CD14-positive monocyte (primary cell): ENCODE measurements at places on chromosomes 2 and 18. TPM values are rescaled to one million over a fixed set of nuclear protein-coding genes. Genes with fewer than 3 reads are reported as not detected.
A peak's percentile ranks its signal among the peaks of the same experiment; 100 is the strongest.

DNA sequence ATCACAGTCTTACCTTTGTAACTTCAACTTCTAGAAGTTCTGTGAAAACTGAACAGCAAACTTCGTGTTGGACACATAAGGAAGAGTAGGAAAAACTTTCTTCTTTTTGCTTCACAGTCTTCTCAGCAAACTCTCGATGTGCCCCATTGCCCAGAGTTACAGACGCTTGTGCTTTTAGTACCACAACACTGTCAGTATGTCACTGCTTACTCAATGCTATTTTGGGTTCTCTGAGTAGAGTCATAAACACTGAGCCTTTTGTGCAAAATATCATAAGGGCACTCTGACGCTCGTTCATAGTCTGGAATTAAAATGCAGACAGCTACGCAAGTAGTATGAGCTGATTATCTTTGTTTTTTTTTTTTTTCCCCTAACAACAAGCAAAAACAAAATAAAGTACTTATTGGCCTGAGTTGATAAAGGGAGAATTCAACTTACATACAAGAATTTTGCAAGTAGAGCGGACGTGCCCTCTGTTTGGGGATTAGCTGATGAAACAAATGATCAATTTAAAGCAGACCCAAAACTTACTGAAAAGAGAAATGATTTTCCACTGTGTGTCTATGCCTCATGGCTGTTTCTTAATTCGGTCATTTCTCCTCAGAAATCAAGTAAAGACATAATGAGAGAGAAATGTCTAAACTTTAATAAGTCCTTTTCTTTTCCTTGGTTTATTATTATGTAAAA, at the start of gene CDH19:
Gene CDH19 (minus strand): TSS at position 150 of the 687 bp plus-strand sequence. CDS start 31,886 bp downstream, outside the sequence.
- no peak for DNase-seq

DNA sequence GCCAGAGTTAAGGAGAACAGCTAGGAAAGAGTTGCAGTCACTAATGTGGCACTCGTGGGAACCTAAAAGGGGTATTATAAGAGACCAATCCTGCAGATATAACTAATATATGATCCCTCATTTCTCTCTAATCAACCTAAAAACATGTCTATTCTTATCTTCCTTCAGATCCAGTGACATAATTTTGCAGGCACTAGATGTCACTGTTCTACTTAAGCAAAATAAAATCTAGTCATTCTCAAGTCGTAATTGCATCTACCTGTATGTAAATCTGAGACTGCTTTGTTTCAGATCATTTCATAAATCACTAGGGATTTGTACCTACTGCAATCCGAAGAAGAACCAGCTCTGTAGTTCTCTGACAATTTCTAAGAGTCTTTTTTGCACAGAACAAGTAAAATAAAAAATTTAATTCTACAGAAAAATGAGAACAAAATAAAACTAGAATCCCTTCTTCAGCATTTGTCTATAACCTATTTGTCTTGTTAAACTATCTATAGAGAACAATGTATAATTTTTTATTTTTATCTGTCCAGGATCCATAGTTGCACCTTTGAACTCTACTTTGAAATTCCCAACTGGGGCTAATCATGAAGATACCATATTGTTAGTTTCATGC, 56.5 kb upstream of the ERBB4 start:
- no peak for DNase-seq

GRCh38 chr2:238239543-238239862, 335 bp downstream of the HES6 start:
- DNase-seq: peak; percentile 13

DNA sequence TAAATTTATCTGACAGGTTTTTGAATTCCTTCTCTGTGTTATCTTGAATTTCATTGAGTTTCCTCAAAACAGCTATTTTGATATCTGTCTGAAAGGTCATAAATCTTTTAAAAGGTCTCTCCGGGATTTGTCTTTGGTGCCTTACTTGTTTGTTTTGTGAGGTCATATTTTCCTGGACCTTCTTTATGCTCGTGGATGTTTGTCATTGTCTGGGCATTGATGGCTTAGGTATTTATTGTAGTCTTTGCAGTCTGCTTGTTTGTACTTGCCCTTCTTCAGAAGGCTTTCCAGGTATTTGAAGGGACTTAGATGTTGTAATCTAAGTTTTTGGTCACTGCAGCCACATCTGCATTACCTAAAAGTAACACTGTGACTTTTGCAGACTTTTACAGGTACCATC, 355.2 kb downstream of the PARD3B start:
- no peak for DNase-seq

- DNase-seq: no peak
Measured at GRCh38 chr2:211673133-211673905, 865.3 kb downstream of the ERBB4 start.

NTSR2 gene
- not detected in 2 replicates for polyA plus RNA-seq

- no peak for DNase-seq
Measured at GRCh38 chr2:241421330-241421729, 65.2 kb downstream of the FARP2 start.

GRCh38 chr2:52404866-52405265, 1362.7 kb upstream of the CHAC2 start:
- DNase-seq: no peak

KLHL41 gene
- not detected for polyA plus RNA-seq

IL37 gene
- polyA plus RNA-seq: not detected

GRCh38 chr2:100142393-100142792, at the start of gene AFF3:
Gene AFF3, minus strand, starts transcription at chr2:100142590. Its CDS starts 38,136 bp downstream, at chr2:100104454.
- DNase-seq: peak; percentile 48

ASB18 gene
- polyA plus RNA-seq: not detected

DNA sequence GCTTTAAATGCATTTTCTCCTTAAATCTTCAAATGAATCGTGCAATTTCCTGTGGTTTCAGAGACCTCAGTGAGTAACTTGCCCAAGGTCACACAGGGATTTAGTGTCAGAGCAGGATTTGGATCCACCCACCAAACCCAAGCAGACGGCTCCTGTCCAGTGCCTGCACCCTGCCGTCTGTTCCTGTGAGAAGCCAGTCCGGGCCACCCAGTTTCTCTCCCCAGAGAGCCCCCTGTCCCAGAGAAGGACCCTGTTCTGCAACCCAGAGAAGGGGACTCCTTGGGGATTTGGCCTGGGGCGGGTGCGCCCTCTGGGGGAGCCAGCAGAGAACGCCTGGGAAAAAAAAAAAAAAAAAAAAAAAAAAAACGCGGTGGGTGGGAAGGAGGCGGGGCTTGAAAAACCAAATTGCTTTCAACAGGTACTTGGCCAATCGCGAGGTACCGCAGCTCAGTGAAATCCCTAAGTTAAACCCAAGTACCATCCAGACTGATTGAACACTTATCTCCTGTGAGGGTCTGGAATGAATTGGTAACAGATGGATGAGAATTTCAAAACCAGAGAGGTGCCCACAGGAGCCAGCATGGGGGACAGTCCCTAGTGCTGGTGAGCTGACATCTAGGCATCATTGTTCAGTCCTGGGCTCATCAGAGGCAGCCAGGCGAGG, 30.9 kb upstream of the REEP1 start:
- peak; percentile 22 for DNase-seq

DNA sequence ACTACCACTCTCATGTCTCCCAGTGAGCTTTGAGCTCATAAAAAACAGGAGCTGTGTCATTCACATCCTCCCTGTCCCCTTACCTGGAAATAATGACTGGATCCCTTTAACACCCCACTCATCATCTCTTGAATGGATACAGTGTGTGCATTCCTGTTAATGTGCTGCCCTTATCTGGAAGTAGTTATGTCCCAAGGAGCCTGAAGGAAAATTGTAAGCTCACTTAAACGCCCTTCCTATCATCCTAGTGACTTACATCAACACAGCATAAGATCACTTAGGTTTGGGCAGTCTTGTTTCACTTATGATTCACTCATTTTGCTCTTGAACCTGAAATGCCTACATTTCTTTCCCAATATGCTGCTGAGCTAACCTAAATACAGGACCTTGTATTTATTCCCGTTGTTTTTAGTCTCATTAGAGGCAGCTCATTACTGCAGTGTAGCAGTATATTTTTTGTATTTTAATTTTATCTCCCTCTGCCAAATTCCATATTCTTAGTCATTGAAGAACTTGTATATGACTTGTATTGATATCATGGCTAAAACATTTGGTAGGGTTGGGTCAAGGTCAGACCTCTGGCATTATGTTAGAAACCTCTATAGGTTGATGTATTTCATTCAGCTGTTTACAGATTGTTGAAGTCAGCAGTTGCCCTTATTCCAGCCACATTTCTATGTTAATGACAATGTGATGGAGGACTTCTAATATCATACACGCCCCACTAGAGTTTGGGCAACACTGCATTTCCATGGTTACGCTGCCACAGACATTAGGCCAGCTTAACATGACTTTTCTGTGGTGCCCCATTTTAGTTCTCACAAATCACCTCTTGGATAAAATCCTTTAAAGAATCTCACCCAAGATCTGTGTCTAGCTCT, 72.9 kb downstream of the PKP4 start:
- DNase-seq: no peak

UGT1A5 gene
- not detected for polyA plus RNA-seq

LINC00305 gene
- polyA plus RNA-seq: not detected in 2 replicates

GRCh38 chr2:19772981-19773380, 128.8 kb downstream of the TTC32 start:
- DNase-seq: no peak

POMC gene
- polyA plus RNA-seq: 4.7 TPM

FOXD4L1 gene
- 0.04 and 0.10 TPM in 2 replicates for polyA plus RNA-seq

ACKR3 gene
- 4.6 and 13.3 TPM in 2 replicates for polyA plus RNA-seq

DNA sequence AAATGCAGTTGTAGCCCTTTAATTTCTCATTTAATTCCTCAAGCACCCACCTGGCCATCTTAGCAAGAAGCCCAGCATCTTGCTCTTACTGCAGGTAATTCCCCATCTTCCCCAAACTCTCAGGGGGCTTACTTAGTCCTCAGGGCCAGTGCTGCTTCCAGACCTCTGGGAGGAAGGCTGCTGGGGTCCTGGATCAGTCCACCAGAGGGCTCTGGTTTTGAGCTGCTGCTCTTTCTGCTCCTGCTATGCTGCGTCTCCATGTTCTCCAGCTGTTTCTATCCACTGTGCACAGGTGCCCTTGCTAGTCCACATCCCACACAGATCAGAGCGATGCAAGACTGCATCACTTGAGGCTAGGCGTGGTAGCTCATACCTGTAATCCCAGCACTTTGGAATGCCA, 34.5 kb upstream of the TMEM87B start:
- no peak for DNase-seq

PLEKHH2 gene
- not detected for polyA plus RNA-seq

DNA sequence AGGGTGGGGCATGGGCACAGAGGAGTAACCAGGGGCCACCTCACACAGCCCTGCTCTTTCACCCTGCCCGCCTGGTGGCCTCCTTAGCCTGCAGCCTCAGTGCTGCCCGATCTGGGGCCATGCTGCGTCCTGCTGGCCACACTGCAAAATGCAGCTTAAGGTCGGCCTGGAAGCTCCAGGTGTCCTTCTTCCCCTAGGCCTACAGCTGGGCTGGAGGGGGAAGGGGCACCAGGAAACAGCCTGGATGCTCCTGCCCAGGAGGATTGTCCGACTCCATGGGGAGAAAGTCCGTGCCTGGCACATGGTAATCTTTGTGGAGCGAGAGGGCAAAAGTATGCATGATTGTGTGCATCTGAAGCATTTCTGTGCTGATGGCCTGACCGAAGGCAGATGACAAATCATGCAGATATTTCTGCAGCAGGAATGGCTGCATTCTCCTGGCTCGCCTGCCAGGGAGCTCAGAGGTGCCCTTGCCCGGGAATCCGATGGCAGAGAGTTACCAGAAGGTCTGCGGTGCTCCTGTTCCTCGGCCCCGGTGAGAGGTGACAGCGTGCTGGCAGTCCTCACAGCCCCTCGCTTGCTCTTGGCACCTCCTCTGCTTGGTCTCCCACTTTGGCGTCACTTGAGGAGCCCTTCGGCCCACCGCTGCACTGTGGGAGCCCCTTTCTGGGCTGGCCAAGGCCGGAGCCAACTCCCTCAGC, 12.8 kb upstream of the ALPP start:
- DNase-seq: no peak

DNA sequence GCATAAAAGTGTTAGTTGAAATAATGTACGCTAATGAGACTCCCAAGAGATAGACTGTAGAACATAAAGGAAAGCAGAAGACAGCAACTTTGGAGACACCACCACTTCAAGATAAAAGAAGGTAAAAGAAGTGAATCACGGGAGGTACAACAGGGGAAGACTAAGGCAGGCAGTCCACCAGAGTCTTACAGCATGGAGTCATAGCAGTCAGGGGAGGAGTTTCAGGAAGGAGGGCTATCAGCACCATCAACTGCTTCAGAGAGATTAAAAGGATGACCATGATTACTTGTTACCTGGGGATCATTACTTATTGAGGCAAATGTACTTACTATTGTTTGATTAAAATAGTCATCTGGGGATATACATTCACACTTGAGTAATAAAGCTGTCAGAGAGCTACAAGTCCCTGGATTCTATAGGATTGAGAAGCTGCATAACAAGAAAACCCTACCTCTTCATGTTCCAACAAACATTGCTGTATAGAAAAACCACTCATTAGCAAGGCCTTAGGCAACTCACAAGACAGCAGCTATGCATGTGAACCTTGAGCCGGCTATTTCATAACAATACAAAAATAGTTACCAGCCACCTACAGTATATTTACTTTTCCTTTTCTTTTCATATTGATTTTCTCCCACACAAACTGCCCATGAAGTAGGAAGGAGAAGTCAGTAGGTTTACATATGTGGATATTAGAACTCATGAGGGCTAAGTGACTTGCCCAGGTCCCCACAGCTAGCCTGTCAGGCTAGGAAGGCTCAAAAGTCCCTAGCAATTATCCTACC, 101.7 kb downstream of the PDE11A start:
- no peak for DNase-seq

FEV gene
- polyA plus RNA-seq: not detected

ALPI gene
- polyA plus RNA-seq: not detected

- DNase-seq: no peak
Measured at GRCh38 chr18:58788470-58788869, 76.2 kb upstream of the ZNF532 start.

PRSS56 gene
- not detected for polyA plus RNA-seq

DNA sequence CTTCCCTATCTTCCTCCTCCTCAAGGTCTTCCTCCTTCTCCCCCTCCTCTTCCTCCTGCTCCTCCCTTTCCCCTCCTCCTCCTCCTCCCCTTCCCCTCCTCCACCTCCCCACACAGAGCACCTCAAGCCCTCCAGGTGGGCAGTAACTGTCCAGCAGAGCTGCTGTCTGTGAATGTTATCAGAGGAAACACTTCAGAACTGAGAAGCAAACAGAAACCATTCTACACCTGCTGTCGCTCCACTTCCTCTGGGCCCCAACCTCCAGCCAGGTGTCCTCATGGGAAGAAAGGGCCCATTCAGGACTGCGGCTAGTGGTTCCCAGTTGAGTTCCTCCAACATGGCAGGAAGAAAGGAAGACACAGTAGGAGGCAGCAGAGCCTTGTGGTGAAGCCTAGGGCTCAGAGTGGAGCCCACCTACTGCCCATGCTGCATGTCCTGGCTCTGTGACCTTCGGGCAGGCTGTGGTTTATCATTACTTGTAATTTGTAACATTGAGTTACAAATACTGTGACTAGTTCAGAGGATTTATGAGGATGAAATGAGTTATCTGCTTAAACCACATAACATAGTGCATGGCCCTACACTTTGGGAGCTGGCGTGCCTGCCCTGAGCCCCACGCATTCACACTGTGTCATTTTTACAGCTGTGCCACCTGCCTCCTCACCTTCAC, 165.9 kb upstream of the ID2 start:
- no peak for DNase-seq

GRCh38 chr18:58038063-58038462, 6.0 kb upstream of the NEDD4L start:
- DNase-seq: no peak
